Type B pancreatic cell (in vitro differentiated cells): ENCODE measurements at places on chromosomes 7 and 10.

- H3K4me1 ChIP-seq = no peaks in the 10 kb centered on the region
- H3K4me3 ChIP-seq = no peak overlapping the region
- no peaks in the 10 kb centered on the region for H3K27me3 ChIP-seq
- no peaks in the 10 kb centered on the region for H3K36me3 ChIP-seq
Measured at GRCh38 chr7:136509466-136509865, 359.0 kb upstream of the CHRM2 start.

GRCh38 chr10:29657719-29658274, 23.0 kb upstream of the SVIL start:
- peak overlapping the region; percentile 42 for H3K4me3 ChIP-seq
- no peaks in the 10 kb centered on the region for H3K27me3 ChIP-seq
- peaks cover 58% of the 10 kb centered on the region for H3K36me3 ChIP-seq
- DNase-seq = no peak

GRCh38 chr7:3260401-3260715, 40.7 kb upstream of the SDK1 start:
- peaks cover 17% of the 10 kb centered on the region for H3K27me3 ChIP-seq
- H3K27ac ChIP-seq = no peak overlapping the region
- DNase-seq = no peak
- H3K4me3 ChIP-seq = peak overlapping the region; percentile 14

DNA sequence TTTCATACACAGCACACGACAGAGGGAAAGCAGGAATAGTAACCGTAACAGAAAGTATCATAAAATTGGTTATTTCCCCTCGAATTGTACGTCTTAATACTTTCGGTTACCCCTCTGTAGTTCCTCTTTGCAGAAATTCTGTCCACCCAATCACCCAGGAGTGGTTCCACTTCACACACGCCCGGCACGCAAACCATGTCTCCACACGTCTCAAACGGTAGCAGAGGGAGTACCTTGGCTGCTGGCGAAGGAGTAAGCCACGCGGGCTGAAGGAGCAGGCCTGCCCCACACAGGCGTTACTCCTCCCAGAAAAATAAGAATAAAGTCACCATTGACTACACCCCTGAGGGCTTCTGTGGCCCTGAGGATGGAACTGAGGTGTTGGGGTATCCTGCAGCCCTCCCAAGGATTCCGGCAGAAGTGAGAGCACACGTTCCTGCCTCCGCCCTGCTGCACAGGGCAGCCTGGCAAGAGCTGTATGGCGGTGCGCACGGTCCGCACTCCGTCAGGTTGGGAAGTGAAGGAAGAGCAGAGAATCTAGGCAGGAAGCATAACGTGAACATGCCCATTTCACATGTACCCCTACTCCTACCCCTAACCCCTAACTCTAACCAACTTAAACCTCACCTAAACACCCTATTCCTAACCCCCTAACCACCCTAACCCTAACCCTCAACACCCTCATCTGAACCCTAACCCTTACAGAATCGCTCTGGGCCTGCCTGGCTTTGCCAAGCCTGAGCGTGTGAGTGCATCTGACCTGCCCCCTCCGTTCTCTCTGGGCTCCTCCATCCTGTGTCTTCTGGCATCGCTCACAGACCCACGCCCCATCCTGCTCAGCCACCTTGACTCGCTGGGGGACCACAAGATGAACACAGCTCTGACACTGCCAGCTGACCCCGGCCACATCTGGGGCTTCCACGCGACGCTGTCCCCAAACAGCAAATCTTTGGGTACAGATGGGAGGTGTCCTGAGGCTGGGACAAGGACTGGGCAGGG, 18.2 kb downstream of the GPR146 start:
- H3K4me1 ChIP-seq = peaks cover 18% of the 10 kb centered on the region
- no peaks in the 10 kb centered on the region for H3K27me3 ChIP-seq
- peaks cover 4% of the 10 kb centered on the region for H3K36me3 ChIP-seq
- H3K27ac ChIP-seq = no peak overlapping the region
- H3K4me3 ChIP-seq = no peak overlapping the region
- DNase-seq = no peak

- H3K27me3 ChIP-seq = peaks cover 14% of the 10 kb centered on the region
- no peaks in the 10 kb centered on the region for H3K4me1 ChIP-seq
- no peak overlapping the region for H3K27ac ChIP-seq
- no peak for DNase-seq
- no peak overlapping the region for H3K4me3 ChIP-seq
Measured at GRCh38 chr10:100100651-100101184, 19.0 kb upstream of the CPN1 start.

GRCh38 chr7:151110941-151111645, 24.8 kb downstream of the AGAP3 start:
- H3K36me3 ChIP-seq = no peaks in the 10 kb centered on the region
- H3K27me3 ChIP-seq = peaks cover 3% of the 10 kb centered on the region
- peaks cover 24% of the 10 kb centered on the region for H3K4me1 ChIP-seq

- H3K27me3 ChIP-seq = no peaks in the 10 kb centered on the region
- no peak for DNase-seq
- peak overlapping the region; percentile 76 for H3K27ac ChIP-seq
- H3K4me3 ChIP-seq = no peak overlapping the region
- peaks cover 16% of the 10 kb centered on the region for H3K4me1 ChIP-seq
Measured at GRCh38 chr7:139457153-139457946, 26.1 kb downstream of the KLRG2 start.

GRCh38 chr10:77377678-77378352, 259.8 kb downstream of the KCNMA1 start:
- no peaks in the 10 kb centered on the region for H3K36me3 ChIP-seq
- H3K4me1 ChIP-seq = no peaks in the 10 kb centered on the region
- H3K4me3 ChIP-seq = no peak overlapping the region
- no peak overlapping the region for H3K27ac ChIP-seq

DNA sequence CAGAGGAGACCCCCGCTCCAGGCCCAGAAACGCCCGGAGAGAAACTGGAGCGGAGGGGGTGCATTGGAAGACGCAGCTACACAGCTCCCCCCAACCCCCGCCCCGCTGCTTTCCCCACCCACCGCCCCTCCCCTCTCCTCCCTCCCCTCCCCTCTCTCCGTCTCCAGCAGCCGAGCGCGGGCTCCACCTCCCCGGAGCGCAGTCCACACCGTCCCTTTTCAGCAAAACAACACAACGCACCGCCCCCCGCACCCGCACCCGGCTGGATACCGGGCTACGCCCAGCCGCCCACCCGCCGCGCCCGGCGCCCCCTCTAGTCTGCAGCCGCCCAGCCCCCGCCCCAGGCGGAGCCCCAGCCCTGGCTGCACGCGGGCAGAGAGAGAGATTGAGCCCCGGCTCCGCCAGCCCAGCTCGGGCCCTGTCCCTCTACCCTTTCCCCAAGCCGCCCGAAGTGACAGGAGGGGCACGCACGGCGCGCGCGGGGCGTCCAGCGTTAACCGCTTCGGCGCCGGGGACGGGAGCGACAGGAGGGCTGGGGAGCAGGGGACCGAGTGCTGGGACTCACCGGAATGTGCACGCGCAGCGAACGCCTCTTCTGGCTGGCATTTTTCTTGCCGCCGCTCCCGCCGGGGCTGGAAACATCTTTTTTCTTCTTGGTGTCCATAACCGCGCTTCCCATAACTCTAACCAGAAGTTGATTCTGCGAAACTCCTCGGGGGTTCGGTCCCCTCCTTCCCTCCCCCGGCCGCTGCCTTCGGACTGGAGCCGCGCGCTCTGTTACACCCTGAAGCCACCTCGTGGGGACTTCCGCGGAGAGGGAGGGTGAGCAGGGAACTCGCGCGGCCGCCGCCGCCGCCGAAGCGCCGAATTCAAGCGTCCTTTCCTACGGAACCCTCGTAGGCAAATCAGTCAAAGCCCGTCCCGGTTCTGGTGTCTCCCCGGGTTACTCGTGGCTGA, 695 bp downstream of the PRKAG2 start:
- peak; percentile 80 for DNase-seq
- peaks cover 31% of the 10 kb centered on the region for H3K27me3 ChIP-seq
- no peaks in the 10 kb centered on the region for H3K4me1 ChIP-seq
- peak overlapping the region; percentile 92 for H3K4me3 ChIP-seq

DNA sequence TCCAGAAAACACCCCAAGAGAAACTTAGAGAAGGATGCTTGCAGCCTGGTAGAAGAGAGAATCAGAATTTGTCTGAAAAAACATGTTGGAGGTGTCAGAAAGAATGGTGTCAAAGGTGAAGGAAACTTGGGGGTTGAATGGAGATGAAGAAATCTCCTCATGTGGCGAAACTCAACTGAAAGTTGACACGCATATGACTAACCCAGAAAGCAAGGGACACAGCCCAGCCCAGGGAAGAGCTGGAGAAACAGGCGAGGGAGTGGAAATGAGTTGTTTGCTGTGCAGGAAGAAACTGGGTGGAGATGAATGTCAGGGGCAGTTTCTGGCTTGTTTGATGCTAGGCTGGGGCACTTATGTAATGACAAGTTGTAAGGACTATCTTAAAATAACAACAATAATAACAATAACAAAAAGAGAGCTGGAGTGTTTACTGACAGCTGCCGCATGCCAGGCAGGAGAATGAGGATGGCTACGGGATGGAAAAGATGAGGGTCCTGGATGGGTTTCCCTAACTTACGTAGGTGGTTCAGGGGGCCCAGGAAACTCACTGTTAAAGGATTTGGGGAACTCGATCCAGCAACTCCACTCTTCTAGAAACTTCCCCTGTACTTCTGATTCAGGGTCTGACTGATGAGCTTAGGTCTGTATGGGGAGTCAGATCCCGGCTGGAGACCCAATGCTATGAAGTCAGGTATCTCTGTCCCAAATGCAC, 57.4 kb downstream of the MAP3K8 start:
- peaks cover 10% of the 10 kb centered on the region for H3K4me1 ChIP-seq
- no peak for DNase-seq

DNA sequence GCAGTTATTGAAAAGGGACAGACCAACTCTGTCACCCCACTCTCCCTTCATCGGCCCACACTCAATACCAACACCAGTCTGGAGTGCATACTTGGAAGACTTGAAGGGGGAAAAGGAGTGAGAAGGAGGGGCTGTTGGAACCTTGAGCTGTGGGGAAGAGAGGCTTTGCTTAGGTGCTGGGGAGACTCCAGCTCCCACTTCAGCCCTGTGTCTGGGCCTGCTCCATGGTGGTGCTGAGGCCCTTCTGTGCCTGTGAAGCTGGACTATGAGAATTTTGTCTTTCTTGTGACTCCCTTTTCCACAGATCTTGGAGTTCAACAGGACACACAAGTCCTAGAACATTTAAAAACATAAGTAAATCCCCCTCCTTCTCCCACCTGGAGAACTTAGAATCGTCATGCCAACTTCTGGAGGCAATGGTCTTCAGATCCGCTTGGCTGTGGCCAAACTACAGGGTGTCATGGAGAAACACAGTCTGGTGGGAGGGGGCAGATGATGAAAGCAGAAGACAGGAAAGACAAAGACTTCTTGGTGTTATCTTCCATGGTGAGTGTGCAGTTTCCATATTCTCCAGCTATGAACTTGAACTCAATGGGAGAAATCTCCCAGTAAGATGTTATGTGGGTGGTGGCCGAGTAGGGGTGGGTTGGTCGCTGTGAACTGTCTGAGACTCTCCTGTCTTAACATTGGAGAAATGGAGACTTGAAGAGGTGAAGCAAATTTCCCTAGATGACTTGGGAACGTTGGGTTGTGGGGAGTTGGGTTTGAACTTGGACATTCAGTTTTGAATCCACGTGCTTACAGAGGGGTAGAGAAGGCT, 18.4 kb upstream of the GIMAP8 start:
- no peak for DNase-seq
- H3K27me3 ChIP-seq = peaks cover 18% of the 10 kb centered on the region
- peaks cover 9% of the 10 kb centered on the region for H3K4me1 ChIP-seq
- H3K36me3 ChIP-seq = no peaks in the 10 kb centered on the region
- no peak overlapping the region for H3K27ac ChIP-seq

DNA sequence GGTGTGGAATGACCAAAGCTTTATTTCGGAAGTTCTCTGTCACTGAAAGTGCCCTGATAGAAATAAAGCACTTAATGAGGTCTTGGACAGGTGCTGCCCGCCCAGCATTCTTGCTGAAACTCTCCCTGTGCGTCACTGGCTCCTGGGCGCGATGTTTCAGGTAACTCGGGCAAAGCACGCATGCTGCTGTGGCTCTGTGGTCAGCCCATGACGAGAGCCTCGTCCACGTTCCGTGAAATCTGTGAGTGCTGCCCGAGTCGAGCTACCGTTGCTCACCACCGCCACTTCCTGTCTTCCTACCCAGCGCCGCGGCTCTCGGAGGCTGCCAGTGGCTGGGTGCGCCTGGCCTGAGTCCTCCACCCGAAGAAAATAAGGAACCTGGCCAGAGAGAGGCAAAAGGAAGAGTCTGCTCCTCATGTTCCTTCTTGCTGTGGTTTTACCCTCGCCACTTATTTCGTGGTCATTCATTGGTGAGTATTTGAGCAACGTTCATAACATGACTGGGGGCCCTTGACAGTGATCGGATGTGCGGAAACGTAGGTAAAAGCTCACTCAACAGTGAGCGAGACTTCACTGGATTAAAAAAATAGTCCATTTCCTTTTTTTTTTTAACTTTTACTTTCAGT, 95.5 kb downstream of the MAP3K8 start:
- H3K4me1 ChIP-seq = peaks cover 11% of the 10 kb centered on the region
- no peaks in the 10 kb centered on the region for H3K27me3 ChIP-seq
- no peak overlapping the region for H3K27ac ChIP-seq
- no peak overlapping the region for H3K4me3 ChIP-seq
- H3K36me3 ChIP-seq = no peaks in the 10 kb centered on the region
- DNase-seq = no peak

GRCh38 chr7:11168650-11169170, 195.0 kb downstream of the PHF14 start:
- no peak overlapping the region for H3K27ac ChIP-seq
- DNase-seq = no peak
- H3K4me1 ChIP-seq = peaks cover 11% of the 10 kb centered on the region
- no peaks in the 10 kb centered on the region for H3K36me3 ChIP-seq

DNA sequence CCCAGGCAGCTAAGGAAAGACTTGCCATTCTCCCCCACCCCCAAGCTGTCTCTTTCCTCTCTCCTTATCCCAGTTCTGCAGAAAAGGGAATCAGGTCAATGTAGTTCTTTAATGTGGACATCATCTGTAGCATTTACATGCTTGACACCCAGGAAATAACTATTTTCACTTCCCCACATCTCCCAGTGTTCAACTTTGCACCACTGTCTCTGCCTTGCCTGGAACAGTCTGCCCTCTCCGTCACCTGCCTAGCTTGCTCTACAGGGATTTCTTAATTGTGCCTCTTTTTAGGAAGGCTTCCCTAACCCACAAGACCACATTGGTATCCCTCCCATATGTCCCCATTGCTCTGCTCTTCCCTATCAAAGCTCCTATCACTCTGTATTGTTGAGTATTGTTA, 45.9 kb upstream of the TOMM7 start:
- no peaks in the 10 kb centered on the region for H3K36me3 ChIP-seq
- no peak overlapping the region for H3K4me3 ChIP-seq
- no peaks in the 10 kb centered on the region for H3K4me1 ChIP-seq
- H3K27ac ChIP-seq = no peak overlapping the region
